Stimulated activated CD4-positive, alpha-beta T cell treated with anti-CD3 and anti-CD28 coated beads, Interleukin-1b, Interleukin-23, amount 100 ng/mL, for 1 hour (primary cell): ENCODE measurements at places on chromosomes 1 and 21.

DNA sequence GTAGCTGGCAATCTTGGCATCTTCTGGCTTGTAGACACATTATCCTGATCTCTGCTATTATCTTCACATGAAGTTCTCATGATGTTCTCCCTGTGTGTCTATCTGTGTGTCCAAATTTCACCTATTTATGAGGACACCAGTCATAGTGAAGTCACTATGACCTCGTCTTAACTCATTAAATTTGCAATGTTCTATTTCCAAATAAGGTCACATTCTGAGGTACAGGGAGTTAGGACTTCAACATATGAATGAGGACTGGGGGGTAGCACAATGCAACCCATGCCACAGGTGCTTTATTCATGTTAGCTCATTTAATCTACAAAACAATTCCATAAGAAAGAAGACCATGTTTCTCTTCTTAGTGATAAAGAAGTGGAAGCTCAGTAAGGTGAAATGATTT is 206.2 kb upstream of the C8B start:
- DNase-seq, result no peak

DNA sequence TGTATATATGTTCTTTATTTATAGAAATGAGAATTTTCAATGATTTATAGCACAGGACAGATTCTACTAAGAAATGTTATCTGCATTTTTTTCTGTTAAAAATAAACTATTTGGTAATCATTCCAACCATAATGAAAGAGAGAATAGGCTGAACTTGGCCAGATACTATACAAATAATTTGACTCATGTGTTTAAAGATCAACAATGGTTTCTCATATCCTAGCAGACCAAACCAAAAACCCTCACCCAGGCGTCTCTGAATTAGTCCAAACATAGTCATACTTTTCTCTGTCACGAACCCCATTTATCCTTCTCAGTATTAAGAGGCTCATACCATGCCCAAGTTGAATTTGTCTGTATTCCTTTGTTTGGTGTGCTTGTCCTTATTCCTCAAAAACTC is 40.3 kb downstream of the RPE65 start:
- no peak for DNase-seq

GRCh38 chr21:45266518-45267389 is 20.9 kb downstream of the POFUT2 start:
- DNase-seq, result no peak

DNA sequence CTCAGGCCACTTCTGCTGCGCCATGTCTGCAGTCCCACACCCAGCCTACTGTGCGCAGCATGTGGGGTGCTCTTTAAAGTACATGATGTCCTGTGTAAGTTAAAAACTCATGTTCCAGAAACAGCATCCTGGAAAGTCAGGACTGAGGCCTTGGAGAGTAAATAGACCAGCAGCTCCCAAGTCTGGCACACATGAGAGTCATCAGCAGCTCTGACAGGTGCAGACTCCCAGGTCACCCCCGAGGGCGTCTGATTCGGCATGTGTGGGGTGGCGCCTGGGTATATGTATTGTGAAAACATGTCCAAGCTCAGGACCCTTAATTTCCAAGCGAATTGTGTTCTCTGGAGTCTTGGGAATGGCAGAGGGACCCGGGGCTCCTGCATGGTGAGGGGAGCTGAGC is 120.1 kb upstream of the RUNX3 start:
- DNase-seq, result no peak

- DNase-seq, result no peak
Observed at GRCh38 chr1:89457046-89457445, 67.6 kb upstream of the LRRC8B start.

DNA sequence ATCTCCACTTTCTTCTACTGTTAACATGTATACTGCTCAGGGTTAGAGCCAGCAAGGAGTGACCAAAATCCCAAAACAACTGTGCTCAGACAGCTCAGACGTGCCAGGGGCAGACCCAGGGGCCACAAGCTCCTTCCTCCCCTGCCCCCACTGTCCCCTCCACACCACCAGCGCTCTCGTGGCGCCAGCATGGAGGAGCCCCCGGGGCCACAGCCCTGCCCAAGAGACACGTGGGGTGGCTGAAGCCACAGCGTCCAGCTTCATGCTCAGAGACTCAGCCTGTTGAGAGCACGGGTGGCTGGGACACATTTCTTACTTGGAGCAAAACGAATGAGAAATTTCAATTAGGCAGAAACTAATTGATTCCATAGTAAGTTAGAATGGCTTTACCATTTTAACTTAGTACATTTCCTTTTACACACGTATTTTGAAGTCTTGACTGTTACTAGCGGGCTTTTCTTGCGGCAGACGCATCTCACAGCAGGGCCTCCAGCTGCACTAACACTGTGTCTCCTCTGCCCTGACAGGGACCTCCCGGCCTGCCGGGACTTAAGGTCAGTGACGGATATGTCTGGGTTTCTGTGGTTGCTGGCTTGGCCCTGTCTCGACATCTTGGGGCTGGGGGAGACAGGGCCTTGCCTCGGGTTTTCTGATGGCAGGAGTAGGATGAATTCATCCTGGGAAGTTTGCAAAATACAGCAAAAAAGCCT is 54.2 kb downstream of the SLC19A1 start:
- DNase-seq, result no peak

DNA sequence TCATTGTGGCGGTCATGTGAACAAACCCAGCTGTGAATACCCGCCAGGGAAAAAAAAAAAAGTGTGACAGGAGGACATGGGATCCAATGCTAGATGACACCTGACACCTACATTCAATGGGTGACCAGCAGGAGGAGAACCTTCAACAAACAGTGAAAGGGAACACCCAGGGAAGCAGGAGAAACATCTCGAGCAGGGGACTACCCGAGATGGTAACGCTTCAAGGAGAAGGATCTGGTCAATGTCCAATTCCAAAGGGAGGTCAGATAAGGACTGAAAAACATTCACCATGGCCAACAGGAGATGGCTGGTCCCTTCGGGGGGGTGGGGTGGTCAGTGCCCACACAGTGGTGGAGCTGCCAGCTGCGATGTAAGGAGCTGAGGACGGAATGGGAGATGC is 46.3 kb downstream of the PTPN14 start:
- no peak for DNase-seq

GRCh38 chr1:17630048-17630830 is 90.7 kb downstream of the ARHGEF10L start:
- no peak for DNase-seq

- DNase-seq, result no peak
Observed at GRCh38 chr1:42852608-42852980, 6.2 kb downstream of the ZNF691 start.

DNA sequence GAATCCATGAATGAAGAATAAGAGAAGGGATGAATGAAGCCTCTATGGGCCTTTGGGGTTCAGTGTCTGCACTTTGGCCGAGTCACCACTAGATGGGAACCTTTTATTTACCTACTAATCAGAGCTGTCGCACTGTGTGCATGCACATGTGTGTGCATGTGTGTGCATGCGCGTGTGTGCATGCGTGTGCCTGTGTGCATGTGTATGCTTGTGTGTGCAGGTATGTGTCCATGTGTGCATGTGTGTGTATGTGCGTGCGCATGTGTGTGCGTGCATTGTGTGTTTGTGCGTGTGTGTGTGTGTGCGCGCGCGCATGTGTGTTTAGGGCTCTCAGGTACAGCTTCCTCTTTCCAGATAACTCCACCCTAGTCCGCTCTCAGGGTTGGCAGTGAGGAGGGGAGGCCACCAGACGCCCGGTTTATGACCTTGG is 20.4 kb upstream of the UBXN10 start:
- no peak for DNase-seq

DNA sequence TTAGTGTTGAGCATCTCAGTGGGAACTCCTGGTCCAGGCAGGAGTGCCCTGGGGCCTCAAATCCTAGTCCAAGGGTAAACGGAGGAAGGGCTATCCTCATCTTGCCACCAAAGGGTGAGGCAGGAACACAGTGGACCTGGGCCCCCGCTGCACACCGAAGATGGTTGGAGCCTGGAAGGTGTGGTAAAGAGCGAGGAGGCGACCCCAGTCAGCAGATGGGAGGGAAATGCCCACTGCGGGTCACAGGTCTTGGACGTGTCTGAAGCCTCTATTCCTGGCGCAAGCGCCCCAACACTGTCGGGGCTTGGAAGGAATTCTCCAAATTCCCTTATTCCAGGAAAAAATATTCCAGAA is 38.5 kb upstream of the SYNC start:
- no peak for DNase-seq

DNA sequence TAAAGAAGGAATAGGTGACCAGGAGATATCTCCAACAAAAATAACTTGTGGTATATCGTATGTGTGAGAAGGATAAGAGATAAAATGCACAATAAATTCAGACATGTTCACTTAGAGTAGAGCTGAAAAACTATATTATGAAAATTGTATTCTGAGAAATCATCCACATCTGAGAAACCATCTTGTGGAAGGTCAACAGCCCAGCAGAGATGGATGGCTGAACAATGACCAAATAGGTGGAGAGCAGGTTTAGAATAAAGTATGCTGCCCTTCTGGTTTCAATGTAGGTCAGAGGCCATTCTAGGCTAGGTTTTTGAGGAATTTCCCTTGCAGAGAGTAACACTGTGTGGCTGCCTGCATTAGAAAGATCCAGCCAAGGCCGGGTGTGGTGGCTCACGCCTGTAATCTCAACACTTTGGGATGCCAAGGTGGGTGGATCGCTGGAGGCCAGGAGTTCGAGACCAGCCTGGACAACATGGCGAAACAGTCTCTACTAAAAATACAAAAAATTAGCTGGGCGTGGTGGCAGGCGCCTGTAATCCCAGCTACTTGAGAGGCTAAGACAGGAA is 8.8 kb upstream of the UAP1 start:
- DNase-seq, result no peak

DNA sequence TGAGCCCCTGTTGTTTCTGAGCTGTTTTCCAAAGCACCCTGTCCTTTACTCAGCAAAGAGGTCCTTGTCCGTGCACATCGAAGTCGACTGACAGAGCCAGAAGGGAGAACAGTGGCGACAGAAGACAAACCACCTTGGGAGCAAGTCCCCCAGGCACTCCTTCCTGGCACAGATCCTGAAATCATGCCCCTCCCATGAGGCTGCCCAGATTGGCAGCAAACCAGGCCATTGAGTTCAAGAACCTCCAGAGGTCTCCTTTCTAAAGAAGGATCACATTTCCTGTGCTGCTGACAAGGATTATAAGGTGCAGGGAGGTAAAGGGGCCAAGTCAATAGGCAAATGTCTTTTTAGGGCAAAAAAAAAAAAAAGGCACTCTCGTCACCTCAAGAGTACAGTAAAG is 84.7 kb upstream of the HIVEP3 start:
- no peak for DNase-seq

GRCh38 chr21:39613041-39613934 is 548 bp downstream of the B3GALT5 start:
- no peak for DNase-seq

GRCh38 chr1:91506071-91506470 is 5.4 kb downstream of the CDC7 start:
- no peak for DNase-seq

GRCh38 chr1:85654066-85654782 is 54.0 kb downstream of the ZNHIT6 start:
- DNase-seq, result no peak

DNA sequence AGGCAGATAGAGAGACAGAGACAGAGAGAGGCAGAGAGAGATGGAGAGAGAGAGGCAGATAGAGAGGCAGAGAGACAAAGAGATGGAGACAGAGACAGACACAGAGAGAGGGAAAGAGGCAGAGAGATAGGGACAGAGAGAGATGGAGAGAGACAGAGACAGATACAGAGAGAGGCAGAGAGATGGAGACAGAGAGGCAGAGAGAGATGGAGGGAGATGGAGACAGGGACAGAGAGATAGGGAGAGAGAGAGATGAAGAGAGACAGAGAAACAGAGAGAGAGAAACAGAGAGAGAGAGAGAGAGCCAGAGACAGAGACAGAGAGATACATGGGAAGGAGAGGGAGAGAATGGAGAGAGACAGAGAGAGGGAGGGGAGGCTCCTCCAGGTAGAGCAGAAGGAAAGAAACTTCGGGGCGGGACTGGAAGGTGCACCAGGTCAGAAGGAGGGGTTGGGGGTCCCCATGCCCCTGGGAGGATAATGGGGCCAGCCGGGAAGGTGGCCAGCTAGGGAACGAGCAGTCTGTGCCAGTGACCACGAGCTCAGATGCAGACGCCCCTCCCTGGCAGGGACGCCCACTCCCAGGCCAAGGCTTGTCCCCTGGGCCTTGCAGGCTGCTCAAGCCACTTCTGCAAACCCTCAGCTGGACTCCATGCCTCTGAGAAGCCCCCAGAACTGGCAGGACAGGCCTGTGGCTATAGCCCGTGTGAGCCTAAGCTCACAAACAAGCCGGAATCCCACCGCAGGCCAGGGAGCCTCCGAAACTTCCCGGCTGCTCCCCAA is 3.3 kb downstream of the FNDC10 start:
- no peak for DNase-seq
